Activated T-helper 1 cell treated with anti-CD3 and anti-CD28 coated beads, Interleukin-12 subunit alpha, Interleukin-12 subunit beta, Interleukin-2, Interleukin-4 antibody, amounts not matched to agents 30 ng/mL and 10 ng/mL and 1 ng/mL, durations not matched to agents 14 hours and 24 hours and 36 hours (primary cell): ENCODE measurements at places on chromosomes 1 and 21. TPM values are rescaled to one million over a fixed set of nuclear protein-coding genes. Genes with fewer than 3 reads are reported as not detected.

HIVEP3 gene
- 75.4 and 76.7 TPM in 2 replicates for total RNA-seq

VAV3 gene
- total RNA-seq = 5.3 and 6.1 TPM in 2 replicates

FMO2 gene
- total RNA-seq = not detected in 2 replicates

TRNAU1AP gene
- 40.2 and 41.0 TPM in 2 replicates for total RNA-seq

SV2A gene
- 17.3 and 18.6 TPM in 2 replicates for total RNA-seq

AGMAT gene
- 34.4 and 34.5 TPM in 2 replicates for total RNA-seq

KCND3 gene
- not detected in 2 replicates for total RNA-seq

MYBPHL gene
- not detected in 2 replicates for total RNA-seq

ARMH1 gene
- total RNA-seq = 95.3 and 99.8 TPM in 2 replicates

TRAF3IP3 gene
- total RNA-seq = 378 and 384 TPM in 2 replicates

RNU1-4 gene
- total RNA-seq = 2,178 and 3,041 TPM in 2 replicates

TNNT2 gene
- total RNA-seq = not detected in 2 replicates

OLFML3 gene
- total RNA-seq = 0.10 TPM in 2 replicates

PADI3 gene
- total RNA-seq = not detected in 2 replicates

CCDC27 gene
- not detected in 2 replicates for total RNA-seq

RAB42 gene
- 0.27 TPM in 1 of 2 replicates, not detected in the other for total RNA-seq

KRTAP7-1 gene
- total RNA-seq = not detected in 2 replicates

GSTM4 gene
- 6.5 and 8.9 TPM in 2 replicates for total RNA-seq

GBP7 gene
- total RNA-seq = not detected in 2 replicates

ANGPTL3 gene
- total RNA-seq = not detected in 2 replicates

KCNAB2 gene
- total RNA-seq = 237 and 254 TPM in 2 replicates

CBS gene
- total RNA-seq = 38.2 and 39.2 TPM in 2 replicates
